ENCODE measurements at places on chromosomes 13 and 19.

DNA sequence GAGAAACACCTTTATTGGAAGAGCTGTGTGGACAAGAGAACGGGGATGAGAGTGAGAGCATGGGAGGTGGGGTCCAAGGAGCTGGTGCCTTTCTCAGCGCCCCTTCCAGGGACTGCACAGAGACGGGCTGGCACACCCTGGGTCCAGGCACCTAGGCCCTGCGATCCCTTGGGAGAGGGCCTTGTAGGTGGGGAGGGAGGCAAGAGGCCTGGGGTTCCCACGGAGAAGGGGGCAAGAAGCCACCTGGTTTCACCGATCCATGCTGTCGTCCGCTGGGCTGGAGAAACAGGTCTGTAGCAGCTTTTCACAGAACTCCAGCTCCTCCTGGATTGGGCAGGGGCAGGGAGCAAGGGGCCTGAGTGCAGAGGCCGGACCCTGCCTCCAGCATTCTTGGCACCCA lies 3.5 kb upstream of the PPP6R1 start:
- DNase-seq: no peak

- DNase-seq: no peak
Measured at GRCh38 chr19:28553005-28553404, 659.9 kb downstream of the UQCRFS1 start.

DNA sequence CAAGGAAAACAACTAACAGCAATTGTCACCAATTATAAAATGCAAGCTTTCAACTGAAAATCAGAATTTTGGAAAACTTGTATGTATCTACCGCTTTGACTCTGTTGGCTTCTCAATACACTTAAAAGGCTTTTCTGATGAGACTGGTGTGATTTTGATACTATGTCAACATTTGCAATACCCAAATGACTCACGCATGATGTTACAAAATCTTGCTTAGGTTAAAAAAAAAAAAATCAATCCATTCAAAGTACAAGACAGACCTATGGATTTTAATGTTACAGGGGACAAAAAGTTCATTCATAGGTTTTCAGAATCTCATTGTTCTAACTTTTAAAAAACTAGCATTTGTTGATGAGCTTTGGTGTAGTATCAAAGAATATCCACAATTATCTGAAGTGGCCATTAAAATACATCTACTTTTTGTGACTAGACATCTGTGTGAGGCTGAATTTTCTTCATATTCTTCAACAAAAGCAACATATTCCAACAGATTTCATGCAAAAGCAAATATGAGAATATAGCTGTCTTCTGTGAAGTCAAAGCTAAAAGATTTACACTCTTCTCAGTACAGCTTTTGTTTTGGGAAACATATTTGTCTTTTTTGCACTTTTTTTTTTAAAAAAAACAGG lies 10.7 kb downstream of the ELF1 start:
- peak; percentile 82 for DNase-seq

- no peak for DNase-seq
Measured at GRCh38 chr19:39223703-39224279, 19.7 kb upstream of the SYCN start.

GRCh38 chr19:4911786-4912672 lies 2.7 kb downstream of the UHRF1 start:
- peak; percentile 51 for DNase-seq

DNA sequence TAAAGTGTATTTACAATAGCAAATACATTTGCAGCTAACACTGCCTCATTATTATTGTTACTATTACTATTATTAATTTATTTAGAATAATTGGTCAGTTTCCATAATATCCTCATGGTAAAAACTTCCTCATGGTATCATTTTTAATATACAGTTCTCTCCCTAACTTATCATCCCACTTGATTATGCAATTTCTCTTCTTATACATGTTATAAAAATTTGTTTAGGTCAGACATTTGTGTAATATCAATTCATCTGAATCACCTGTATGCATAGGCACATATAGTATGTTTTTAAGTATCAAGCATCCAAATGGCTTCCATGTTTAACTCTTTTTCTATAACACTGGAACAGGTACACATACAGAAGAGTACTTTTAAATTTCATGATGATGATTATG lies 210.8 kb upstream of the STARD13 start:
- DNase-seq: no peak

GRCh38 chr13:73579574-73580274 lies 520.9 kb downstream of the KLF5 start:
- no peak for DNase-seq

- DNase-seq: no peak
Measured at GRCh38 chr19:33698576-33699435, 77.1 kb downstream of the CHST8 start.

DNA sequence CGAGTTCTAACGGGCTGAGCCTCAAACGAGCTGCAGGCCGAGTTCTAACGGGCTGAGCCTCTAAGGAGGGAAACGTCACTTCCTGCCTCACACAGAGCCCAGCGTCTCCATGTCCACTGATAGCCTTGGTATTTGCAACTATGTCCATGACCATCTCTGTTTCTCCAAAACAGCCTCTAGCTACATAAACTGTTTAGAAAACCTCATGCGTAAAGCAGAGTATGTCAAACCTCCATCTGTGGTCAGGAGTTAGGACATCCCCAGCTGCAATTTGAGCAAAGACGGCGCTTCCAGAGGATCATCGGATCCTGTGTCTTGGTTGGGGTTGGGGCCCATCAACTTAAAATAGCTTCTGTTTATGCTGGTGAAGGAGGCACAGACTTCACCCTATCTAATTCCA lies 20.8 kb downstream of the RASA3 start:
- DNase-seq: no peak

DNA sequence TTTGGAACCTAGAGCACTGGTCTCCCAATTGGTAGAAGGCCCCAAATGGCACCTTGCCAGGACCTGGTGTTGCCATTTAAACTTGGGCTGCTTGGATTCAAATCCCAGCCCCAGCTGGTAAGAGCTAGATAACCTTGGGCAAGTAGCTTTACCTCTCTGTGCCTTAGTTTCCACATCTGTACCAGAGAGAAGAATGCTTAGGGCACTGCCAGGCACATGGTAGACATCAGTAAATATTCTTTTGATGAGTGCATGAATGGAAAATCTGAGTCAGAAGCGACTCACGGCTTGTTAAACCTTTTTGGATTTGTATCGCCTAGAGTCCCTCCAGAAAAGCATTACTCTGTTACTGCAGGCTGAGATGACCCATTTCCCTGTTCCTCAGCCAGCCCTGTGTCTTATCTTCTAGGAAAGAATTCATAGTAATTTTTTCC lies 90.9 kb downstream of the SIPA1L3 start:
- no peak for DNase-seq

DNA sequence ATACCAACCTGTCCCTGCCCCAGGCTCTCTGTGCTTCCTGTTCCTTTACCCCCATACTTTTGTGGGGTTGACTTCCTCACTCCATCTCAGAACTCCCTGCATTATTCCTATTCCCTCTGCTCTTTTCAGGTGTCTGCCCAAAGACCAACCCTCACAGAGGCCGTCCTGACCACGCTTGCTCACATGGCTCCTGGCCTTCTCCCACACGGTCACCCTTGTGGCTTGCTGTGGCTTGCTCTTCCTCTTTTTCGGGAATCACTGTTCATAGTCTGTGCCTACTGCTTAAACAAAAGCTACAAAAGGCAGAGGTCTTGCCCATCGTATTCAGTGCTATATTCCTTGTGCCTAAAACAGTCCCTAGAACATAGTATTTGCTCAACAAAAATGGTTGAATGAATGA lies 25.2 kb upstream of the ARGLU1 start:
- no peak for DNase-seq

DNA sequence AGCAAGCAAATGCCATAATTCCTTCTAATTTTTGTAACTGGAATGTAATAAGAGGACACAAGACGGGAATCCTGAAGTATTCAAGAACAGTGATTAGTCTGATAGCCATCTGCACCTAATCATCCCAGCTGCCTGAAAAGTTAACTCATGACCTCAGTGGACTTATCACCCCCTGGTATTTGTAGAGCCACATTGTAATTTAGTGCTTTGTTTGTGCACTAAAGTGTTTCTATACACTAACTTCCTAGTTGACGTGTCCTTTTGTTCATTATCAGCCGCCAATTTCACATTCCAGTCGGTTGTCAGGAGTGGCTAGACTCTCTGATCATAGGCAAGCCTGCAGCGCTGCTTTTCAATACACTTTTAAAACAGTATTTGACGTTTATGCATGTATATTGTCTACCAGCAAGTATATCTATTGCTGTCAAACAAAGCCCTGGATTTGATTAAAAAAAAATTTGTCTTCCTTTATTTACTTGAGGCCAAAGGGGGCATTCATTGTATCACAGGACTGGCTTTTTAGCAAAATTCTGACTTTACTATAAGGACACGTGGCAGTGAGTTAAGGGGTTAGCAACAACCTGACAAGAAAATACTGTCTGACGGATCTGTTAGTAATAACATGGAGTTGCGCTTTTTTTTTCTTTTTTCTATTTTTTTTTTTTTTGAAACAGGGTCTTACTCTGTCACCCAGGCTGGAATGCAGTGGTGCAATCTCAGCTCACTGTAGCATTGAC lies 10.4 kb upstream of the SOX21 start:
- DNase-seq: no peak

DNA sequence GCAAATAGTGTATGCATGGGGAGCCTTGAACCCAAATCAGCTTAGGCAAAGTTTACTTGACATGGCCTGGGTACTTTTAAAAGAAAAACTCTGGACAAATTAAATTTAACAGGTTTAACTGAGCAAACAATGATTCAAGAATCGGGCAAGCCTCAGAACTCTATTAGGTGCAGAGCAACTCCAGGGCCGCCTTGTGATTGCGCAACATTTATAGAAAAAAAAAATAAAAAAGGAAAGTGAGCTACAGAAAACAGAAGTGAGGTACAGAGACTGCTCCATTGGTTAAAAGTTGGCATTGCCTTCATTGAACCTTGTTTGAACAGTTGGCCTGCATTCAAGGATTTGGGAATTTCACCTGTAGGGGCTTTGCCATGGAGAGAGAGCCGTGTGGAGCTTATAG lies 421.0 kb upstream of the TSHZ3 start:
- no peak for DNase-seq

GRCh38 chr13:28110414-28110813 lies 10.0 kb upstream of the FLT3 start:
- no peak for DNase-seq

- DNase-seq: no peak
Measured at GRCh38 chr19:3671680-3672574, 28.3 kb downstream of the PIP5K1C start.

DNA sequence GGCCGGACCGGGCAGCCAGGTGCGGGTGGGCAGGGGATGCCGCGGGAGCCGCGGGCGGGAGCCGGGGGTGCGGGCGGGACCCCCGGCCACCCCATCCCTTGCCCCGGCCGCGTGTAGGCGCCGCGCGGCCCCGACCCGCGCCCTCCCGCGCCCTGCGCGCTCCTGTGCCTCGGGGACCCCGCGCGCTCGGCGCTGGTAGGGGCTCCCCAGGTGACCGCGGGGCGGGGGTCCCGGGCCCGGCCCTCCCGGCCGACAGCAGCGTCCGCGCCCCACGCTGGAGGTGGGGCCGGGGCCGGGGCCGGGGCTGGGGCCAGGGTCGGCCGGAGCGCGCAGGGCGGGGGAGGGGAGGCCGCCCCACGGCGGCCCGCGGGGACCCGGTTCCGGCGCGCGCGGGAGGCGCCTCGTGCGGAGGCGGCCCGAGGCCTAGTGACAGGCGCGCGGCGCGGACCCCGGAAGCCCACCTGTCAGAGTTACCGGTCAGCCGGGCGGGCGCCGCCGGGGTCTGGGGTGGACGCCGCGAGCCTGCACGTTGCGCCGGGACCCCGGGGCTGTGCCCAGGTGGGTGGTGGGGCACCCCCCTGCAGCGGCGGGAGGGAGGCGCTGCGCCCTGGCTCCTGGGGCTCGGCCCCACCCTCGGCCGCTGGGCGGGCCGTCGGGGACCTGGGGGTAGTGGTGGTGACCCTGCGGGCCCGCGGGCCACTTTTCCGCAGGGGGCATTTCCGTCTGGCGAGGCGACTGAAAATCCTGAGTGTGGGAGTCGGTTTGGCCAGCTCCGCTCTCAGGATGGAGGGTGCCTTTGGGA lies 518 bp downstream of the TFDP1 start:
- DNase-seq: peak; percentile 48

DNA sequence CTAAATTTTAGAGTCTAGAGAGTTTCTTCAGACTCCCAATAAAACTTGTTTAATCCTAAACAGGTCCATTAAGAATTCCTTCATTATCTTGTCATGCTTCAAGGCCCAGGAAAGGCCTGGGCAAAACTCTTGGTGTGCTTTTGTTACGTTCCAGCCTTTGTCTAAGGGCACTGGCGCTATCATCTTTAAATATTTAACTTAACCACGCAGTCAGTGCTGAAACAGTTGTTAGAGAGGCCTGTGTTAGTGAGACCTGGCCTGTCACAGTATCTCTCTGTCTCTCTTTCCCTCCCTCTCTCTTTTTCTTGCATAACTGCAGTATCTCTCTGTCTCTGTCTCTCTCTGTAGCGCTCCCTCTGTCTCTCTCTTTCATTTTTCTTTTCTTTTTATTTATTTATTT lies 8.2 kb upstream of the OR1M1 start:
- DNase-seq: no peak

GRCh38 chr13:27295096-27295495 lies 24.5 kb downstream of the RASL11A start:
- DNase-seq: no peak

DNA sequence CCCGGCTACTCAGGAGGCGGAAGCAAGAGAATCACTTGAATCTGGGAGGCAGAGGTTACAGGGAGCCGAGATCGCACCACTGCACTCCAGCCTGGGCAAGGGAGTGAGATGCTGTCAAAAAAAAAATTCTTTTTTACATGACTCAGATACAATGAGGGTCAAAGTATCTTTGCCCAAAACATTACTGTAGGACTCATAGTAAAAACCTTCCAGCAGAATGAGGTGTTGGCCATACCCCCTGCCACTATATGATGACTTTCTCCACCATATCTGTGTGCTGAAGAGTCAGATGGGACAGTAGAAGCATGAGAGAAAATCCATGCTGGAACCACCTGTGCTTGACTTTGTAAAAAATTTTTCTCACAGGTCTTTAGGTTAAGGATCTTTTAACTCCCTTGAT lies 86.7 kb downstream of the COL4A2 start:
- no peak for DNase-seq

DNA sequence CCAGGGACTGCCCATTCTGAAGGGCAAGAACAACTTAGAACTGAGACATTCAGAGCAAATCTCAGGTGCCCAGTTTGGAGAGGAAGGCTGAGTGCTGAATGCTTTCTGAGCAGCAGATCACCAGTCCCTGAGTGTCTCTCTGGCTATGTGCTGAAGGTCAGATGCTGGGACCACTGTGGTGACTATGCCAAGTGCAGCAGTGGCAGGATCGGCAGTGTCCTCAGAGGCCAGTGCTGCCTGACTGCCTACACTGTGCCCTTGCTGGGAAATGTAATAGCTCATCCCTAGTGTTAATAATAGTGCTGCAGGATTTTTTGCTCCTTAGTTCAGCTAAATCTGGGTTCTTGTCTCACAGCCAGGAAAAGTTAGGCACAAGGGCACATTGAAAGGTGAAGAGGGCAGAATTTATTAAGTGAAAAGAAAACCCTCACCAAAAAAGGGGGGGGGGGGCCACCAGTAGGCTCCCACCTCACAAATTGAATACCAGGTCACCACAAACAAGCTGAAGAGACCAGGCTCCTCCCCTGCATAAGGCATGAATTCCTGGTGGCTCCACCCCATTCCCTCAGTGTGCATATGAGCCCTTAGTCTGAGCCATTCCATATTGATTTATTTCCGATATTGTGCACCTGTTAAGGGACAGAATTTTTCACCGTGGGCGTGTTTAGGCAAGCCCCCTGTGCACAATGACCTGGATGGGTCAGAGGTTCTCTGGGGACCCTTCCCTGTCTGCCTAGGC lies 18.5 kb downstream of the RFXAP start:
- no peak for DNase-seq

All from hematopoietic multipotent progenitor cell treated with erythropoietin and hydrocortisone succinate and interleukin-3 and kit ligand, for 17 days (in vitro differentiated cells).